Pons (tissue), 1 donor: ENCODE measurements at places on chromosomes 12 and 14.

- DNase-seq: no peak
These were observed 40.9 kb upstream of the CAPRIN2 start for GRCh38 chr12:30795410-30796312.

GRCh38 chr12:131818821-131819585 lies 9.2 kb upstream of the MMP17 start:
- no peak for DNase-seq

DNA sequence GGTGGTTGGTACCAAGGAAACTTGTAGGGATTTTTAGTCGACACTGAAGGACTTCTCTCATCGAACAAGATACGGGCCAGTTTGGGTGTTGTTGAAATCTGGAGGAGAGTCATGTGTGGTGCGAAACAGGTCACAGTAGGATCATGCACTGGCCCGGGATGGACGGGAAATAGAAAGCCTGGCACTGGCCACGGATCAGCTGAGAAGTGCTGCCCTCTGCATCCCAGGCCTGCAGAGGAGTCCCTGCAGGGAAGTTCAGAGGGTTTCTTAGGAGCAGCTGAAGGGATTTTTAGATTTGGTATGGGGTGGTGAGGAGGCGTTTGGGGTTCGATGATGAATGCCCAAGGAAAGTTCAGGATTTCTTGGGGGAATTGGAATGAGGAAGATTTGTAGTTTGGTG lies 63.1 kb downstream of the TSPAN9 start:
- DNase-seq: no peak

DNA sequence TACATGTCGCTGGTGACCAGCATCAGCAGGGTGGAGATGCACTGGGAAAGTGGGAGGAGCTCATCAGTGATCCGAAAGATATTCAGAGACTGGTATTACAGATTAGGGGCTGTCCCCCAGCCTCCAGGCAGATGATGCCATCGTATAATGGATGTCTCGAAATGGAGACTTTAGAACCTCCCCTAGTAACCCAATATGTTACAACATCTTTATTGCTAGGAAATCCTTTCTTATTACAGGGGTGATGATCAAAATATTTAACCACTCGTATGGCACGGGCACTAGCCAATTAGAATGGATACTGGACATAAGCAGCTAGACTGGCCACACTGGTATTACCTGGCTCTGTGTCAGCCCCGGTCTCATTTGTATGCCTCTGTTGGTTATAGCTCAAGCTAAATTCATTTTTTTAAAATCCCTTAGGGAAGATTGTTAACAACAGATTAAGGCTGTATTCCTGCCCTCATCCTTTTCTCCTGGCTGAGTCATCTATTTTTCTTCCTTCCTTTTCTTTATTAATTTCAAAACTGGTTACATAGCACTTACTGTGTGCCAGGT lies 10.8 kb upstream of the CEBPE start:
- DNase-seq: no peak

DNA sequence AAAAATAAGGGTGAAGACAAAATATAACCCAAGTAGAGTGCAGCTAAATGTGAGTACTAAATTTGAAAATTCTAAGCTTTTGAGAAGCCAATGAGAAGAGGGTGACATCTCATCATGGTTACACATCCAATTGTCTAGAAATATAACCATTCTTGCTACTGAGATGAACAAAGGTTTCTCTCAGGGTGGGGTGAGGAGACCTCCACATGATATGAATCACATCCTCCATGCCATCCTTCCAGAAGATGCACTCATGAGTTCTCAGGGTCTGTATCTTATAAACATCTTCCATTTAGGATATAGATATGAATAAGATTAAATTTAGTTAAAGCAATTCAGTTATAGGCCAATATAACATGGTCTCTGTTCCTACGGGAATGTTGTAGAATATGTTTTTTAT lies 38.9 kb upstream of the E2F7 start:
- DNase-seq: no peak

DNA sequence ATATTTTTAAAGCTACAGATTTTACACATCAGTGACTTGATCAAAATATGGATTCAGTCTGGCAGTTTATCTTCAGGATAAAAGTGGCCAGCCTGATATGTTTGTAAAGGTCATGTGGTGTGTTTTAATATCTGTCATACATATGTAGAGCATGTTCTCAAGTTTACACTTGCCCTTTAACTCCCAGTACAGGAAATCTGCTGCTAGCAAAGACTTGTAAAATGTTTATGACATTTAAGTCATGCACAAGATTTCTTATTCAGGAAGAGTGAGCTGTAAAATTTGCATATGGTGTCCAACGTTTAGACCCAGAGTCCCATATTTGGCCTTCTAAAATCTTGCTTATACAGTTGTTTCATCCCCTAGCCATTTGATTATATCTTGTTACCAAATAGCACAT lies 197.5 kb upstream of the FLRT2 start:
- no peak for DNase-seq

GRCh38 chr12:56431850-56432249 lies 17.4 kb downstream of the TIMELESS start:
- DNase-seq: no peak

DNA sequence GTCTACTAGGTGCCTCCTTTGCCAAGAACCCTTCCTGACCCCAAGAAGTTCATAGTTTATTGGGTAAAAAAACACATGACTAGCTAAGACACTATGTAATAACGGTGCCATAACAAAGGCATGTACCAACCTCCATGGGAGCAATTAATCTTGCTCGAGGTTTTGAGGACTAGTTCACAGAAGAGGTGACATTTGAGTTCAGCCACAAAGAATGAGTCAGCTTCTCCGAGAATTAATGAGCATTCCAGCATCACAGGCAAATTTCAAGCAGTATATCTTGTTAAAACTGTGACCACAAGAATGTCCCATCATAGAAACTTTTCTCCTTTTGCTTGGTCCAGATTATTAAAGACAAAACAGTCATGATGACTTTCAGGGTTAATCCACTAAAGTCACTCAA lies 113.0 kb upstream of the RAP1B start:
- no peak for DNase-seq

DNA sequence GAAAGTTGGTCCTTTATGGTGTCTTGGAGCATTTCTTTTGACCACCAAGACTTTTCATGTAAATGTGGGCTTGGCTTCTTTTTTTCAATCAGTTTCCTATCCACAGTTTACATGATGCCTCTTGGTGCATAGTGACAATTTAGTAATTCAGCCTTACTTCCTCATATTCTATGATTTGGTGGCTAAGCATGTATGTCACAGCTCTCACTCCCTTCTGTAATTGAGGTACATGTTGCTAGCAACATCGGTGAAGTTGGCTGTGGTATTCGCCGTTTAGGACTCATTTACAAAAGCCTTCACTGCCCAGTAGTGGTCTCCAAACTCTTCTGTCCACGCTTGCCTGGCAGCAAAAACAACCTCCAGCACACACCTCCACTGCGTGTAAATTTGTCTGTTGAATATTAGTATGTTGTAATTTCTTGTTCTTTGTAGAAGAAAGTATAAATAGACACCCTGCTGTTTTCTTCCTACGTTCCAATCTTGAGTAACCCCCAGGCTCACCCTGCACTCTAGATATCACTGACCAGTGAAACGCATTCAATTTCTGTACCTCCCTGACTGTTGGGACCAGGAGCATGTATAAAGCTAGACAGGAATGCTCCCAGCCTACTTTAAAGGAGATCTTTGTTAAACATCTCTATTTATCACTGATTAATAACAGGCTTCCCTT lies 90.4 kb downstream of the PPP2R5C start:
- DNase-seq: no peak

GRCh38 chr14:67620217-67620785 lies 581 bp downstream of the ARG2 start:
- DNase-seq: peak; percentile 16

- DNase-seq: no peak
These were observed 4.7 kb upstream of the NCKAP5L start for GRCh38 chr12:49832836-49833421.

GRCh38 chr14:61258985-61259384 lies 22.2 kb downstream of the TMEM30B start:
- no peak for DNase-seq

DNA sequence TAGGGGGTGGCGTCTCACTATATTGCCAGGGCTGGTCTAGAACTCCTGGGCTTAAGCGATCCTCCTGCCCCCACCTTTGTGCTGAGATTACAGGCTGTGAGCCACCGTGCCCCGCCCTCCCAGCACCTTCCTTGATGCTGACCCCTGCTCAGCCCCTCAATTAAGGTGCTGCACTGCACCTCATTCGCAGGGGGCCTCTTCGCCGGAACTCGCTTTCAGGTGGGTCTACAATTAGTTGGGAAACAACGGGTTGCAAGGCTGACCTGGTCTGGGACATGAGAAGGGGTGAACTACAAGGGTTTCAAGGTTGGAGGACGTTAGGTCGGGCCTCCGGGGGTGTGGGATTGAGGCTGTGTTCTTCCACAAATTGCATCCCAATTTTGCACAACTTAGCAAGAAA lies 1.2 kb upstream of the NOP2 start:
- no peak for DNase-seq

- DNase-seq: no peak
These were observed 1.4 kb downstream of the ASIC1 start for GRCh38 chr12:50058743-50059312.

DNA sequence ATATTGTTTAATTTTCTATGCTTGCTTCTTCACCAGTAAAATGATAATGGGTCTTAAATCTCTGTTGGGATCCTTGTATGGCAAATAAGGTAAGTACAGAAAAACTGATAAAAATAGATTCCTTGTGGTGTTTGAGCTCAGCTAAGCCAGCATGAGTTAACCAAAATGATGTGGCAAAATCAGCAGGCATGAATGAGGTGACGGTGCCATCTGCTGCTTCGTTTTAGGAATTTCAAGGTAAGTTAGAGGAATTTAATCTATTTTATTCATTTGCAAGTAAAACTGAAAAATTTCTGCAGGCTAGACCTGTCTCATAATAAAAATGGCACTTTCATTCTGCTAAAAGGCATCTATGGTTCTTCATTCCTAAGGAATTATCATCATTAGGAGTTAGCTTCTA lies 10.0 kb upstream of the CLEC7A start:
- DNase-seq: peak; percentile 78

DNA sequence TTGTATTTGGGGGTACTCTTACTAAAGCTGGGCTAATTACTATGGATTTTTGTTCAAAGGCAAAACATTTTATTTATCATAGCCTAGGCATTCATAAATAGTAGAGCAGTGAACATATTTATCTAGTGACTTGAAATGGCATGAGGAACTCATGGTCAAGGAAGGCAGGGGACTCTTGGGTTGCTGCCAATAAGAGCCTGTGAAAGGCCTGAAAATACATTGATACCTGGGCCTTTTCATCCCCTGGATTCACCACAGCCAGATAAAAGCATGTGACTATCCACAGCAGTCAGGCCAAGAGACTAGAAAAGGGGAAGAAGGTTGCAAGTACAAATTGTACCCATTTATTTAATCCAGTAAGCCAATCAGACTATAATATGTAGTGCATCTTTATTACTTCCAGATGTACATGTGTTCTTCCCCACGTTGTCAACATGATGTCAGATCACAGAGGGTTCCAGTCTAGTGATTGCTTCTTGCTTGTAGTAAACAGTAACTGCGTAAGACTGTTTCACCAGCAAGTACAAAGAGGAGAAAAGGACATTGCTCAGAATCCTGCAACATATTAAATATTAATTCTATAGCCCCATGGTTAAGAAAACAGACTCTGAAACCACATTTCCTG lies 409.7 kb downstream of the NOVA1 start:
- no peak for DNase-seq

DNA sequence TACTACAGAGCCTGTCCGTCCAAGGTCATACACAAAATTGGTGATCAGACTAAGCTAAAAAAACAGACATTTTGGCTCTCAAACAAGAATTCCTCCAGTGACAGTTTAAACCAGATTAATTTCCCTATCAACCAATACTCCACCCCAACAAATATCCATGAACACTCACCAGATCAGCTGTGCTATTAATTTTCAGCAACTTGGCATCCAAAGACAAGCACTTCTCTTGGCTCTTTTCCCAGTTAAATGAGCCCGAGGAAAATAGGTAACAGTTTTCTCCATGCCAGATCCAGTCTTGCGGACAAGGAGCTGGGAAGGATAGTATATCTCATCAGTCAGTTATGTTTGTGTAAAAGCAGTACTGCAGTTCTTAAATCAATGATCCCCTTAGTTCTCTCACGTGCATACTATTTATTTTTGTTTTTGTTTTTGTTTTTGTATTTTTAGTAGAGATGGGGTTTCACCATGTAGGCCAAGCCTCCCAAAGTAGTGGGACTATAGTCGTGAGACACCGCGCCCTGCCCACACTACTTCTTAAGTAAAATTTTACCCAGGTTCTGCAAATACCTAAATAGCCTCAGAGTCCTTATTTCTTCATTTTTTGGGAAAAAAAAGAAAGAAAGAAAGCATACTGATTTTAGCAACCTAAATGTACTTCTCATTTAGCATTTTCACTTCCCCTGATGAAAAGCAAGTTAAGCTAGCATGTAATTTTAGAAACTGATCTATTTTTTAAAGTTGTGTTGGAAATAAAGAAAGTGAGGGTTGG lies 11.1 kb downstream of the OLR1 start:
- DNase-seq: peak; percentile 75

DNA sequence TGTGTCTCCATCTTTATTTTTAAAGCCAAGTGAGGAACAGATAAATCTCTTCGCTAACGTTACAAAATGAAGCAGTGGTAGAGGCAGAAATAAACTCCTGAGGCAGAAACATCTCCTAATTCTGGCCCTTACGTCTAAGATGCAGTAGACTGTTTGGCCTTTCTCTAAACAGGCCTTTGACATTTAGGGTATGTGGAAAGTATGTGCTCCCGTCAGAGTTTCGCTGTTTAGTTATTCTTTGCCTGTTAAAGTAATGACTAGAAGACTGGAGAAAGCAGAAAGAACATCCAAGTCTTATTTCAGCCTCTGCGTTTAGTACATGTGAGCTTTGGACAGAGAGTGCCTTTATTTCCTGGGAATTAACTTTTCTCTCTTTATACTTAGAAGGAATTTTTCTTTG lies 216.6 kb downstream of the RAD51B start:
- DNase-seq: no peak

DNA sequence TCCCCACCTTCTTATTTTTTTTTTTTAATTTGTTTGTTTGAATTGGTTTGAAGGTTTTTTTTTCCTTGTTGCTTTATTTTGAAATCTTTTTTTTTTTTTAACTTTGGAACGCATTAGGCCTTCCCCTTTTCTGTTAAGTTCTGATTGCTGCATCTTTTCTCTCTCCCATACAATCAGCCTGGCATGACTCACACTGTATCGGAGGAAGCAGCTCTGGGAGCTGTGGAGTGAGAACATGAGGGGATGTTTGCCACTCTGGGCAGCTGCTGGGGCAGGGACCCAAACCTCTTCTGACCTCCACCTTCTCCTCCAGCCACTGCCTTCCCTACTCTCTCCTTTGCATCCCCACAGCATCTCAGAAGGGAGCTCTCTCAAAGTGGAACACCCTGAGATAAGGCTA lies 160.3 kb upstream of the FKBP4 start:
- no peak for DNase-seq
